ENCODE measurements at places on chromosomes 5 and 9. TPM values are rescaled to one million over a fixed set of nuclear protein-coding genes. Genes with fewer than 3 reads are reported as not detected.

BTNL9 gene
- polyA plus RNA-seq = 8.6 TPM

PAM gene
- polyA plus RNA-seq = 158 TPM

IL9 gene
- not detected for polyA plus RNA-seq

RLN1 gene
- polyA plus RNA-seq = 0.82 TPM

BHMT2 gene
- 230 TPM for polyA plus RNA-seq

Data from kidney (tissue), 22 donors.